Lung (tissue), 17 donors: ENCODE measurements at places on chromosomes 5 and 9. TPM values are rescaled to one million over a fixed set of nuclear protein-coding genes. Genes with fewer than 3 reads are reported as not detected.

- no peak overlapping the region for H3K27ac ChIP-seq
- H3K4me1 ChIP-seq, result no peaks in the 10 kb centered on the region
- peak; percentile 74 for DNase-seq
Observed at GRCh38 chr5:38193015-38193581, 65.3 kb upstream of the EGFLAM start.

GRCh38 chr5:15106530-15107283 lies 235.1 kb upstream of the ANKH start:
- DNase-seq, result peak; percentile 43
- H3K27ac ChIP-seq, result no peak overlapping the region
- H3K27me3 ChIP-seq, result no peaks in the 10 kb centered on the region
- no peaks in the 10 kb centered on the region for H3K36me3 ChIP-seq
- peaks cover 4% of the 10 kb centered on the region for H3K4me1 ChIP-seq

DNA sequence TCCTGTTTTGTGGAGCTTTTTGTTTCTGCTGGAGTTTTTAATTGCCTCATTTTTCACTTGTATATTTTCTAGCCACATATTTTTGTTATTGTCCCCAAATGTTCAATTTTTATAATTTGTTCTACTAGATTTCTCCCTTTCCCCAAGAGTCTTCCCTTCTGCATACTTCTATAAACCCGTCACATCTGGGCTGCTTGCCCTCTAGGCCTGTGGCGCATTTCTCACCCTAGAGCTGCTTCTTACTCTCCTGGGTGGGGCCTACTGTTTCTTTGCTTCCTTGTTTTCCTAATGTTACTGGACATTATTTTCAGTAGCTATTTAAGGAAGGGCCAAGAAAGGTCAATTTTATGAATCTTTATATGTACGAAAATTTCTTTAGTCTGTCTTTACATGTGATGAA lies 51.5 kb downstream of the NXNL2 start:
- H3K4me3 ChIP-seq, result no peak overlapping the region
- no peaks in the 10 kb centered on the region for H3K27me3 ChIP-seq
- DNase-seq, result no peak

DNA sequence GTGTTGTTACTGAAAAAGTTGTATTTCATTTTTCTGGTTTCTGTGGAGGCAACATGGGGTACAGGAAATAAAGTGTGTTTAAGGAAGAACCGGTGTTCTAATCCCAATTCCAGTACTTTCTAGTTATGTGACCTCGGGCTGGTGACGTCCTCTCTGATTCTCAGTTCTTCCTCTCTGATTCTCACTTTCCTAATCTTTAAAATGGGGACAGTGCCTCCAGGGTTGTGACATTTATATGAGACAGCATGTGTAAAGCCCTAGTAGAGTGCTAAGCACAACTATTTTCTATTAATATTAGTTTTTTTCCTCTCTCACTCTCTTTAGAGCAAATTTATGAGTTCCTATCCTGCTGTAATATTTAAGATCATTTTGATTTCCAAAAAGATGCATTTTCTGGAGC lies 50.9 kb upstream of the PTPDC1 start:
- no peak overlapping the region for H3K27ac ChIP-seq
- no peaks in the 10 kb centered on the region for H3K4me1 ChIP-seq
- no peaks in the 10 kb centered on the region for H3K36me3 ChIP-seq
- H3K27me3 ChIP-seq, result no peaks in the 10 kb centered on the region
- DNase-seq, result no peak
- no peak overlapping the region for H3K4me3 ChIP-seq

- H3K4me1 ChIP-seq, result no peaks in the 10 kb centered on the region
- no peaks in the 10 kb centered on the region for H3K27me3 ChIP-seq
- no peaks in the 10 kb centered on the region for H3K36me3 ChIP-seq
- DNase-seq, result no peak
- H3K4me3 ChIP-seq, result no peak overlapping the region
- no peak overlapping the region for H3K27ac ChIP-seq
Observed at GRCh38 chr5:81408496-81408895, 14.6 kb upstream of the ACOT12 start.

GRCh38 chr9:4713849-4714248 lies 27.2 kb downstream of the AK3 start:
- H3K36me3 ChIP-seq, result peaks cover 32% of the 10 kb centered on the region
- H3K27me3 ChIP-seq, result no peaks in the 10 kb centered on the region
- no peak overlapping the region for H3K27ac ChIP-seq
- no peak for DNase-seq
- H3K4me3 ChIP-seq, result no peak overlapping the region
- H3K4me1 ChIP-seq, result peaks cover 4% of the 10 kb centered on the region

DNA sequence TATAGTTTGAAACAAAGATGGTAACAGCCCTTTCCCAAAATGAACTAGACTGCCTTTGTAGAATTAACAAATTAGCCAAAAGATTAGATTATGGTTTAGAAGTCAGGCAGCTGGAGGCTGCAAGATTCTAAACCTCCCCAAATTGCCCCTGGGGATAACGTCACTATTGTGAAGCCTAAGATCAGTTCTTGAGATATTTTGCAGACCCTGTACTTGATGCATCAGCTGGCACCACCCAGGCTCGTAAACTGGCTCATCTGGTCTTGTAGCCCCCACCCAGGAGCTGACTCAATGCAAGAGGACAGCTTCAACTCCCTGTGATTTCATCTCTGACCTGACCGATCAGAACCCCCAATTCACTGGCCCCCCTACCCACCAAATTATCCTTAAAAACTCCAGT lies 4.2 kb upstream of the SOWAHA start:
- DNase-seq, result no peak
- H3K4me3 ChIP-seq, result no peak overlapping the region
- no peak overlapping the region for H3K27ac ChIP-seq
- peaks cover 6% of the 10 kb centered on the region for H3K4me1 ChIP-seq
- H3K36me3 ChIP-seq, result no peaks in the 10 kb centered on the region
- H3K27me3 ChIP-seq, result no peaks in the 10 kb centered on the region

The ACOT12 gene
- total RNA-seq, result not detected

The CACFD1 gene
- 23.7 TPM for total RNA-seq

The PAX5 gene
- 0.34 TPM for total RNA-seq

The TTC39B gene
- total RNA-seq, result 30.0 TPM

The PCDHA7 gene
- 0.52 TPM for total RNA-seq
